ENCODE measurements at places on chromosomes 4 and X.

DNA sequence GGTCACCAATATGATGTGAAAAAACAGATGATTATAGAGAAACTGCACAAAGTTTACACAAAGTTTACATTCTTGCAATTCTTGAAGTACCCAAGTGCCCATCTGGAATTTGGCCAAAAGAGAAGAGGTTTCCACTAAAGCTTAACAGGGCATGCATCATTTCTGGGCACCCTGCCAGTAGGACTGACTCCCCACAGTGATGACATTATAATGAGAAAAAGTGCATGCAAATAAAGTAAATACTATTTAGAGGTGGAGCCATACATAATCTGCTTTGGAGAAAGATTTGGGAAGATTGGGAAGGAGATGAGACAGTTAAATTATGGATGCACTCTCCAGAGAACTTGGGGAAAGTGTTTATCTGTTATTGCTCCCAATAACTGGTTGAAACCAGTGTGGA, 93.7 kb upstream of the TRPC3 start:
- no peak overlapping the region for H3K27ac ChIP-seq
- no peaks in the 10 kb centered on the region for H3K27me3 ChIP-seq
- H3K4me1 ChIP-seq: no peaks in the 10 kb centered on the region
- no peak overlapping the region for H3K4me3 ChIP-seq

- H3K4me3 ChIP-seq: no peak overlapping the region
- no peaks in the 10 kb centered on the region for H3K27me3 ChIP-seq
- DNase-seq: no peak
- H3K4me1 ChIP-seq: peaks cover 7% of the 10 kb centered on the region
These were observed 18.6 kb downstream of the TLR7 start for GRCh38 chrX:12885508-12885907.

DNA sequence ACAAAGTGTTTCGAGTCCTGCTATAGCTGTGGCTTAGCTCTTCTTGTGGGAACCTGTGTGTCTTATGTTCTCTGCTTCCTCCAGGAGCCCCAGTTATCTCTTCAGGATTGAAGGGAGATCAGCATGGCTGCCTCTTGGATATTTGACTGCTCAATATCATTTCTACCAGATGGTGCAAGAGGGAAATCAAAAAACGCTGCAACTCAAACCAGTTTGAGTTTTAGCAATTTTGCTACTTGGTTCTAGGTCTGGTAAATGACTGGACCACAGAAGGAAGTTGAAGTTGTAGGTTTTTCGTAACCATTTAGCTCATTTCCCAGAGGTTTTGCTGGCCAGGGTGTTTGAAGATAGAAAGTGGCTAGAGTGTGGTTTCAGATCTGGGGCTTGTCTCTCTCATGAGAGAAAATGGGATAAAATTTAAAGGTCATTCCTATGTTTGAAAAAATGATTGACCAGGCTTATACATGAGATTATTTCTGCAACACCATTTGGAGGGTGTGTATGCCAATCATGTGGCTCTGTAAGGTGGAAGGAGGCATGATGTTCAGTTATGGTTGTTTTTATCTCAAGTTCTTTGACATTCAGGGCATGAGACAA, 210.4 kb downstream of the SPRY1 start:
- no peaks in the 10 kb centered on the region for H3K4me1 ChIP-seq
- H3K27ac ChIP-seq: no peak overlapping the region
- H3K27me3 ChIP-seq: no peaks in the 10 kb centered on the region
- no peak overlapping the region for H3K4me3 ChIP-seq

DNA sequence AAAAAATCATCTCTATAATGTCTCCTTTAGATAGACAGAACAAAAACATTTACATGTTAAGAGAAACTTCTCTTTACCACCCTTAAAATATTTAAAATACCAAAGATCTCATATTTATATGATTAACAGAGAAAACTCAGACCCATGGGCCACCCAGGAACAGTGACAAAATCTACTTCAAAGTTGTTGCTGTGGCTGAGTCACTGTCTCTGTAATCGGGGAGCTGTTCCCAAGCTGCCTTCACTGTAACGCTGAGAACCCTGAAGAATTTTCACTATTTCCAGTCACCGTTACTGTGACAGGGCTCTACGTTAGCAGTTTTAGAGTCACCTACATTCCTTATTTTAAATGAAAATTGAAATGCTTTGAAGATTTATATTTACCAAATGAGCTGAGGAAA, 9.0 kb upstream of the DAPP1 start:
- no peak overlapping the region for H3K4me3 ChIP-seq
- no peaks in the 10 kb centered on the region for H3K4me1 ChIP-seq
- no peak for DNase-seq
- H3K27ac ChIP-seq: no peak overlapping the region

DNA sequence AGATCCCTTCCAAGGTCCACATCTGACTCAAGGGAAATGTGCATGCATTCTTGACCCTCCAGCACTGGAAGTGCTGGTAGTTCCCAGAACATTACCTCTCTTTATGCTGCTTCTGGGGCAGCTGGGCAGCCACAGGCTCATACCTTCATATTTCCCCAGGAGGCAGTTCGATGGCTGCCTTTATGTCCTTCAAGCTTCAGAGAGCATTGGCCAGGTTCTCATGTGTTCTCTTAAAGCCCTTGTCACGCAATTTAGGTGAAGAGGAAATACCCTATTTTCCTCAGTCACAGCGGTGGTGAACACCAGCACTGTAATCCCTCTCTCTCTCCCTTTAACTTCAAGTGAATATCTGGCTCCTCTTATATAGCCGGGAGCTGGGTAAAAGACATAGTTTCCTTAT, 134.3 kb downstream of the MID1IP1 start:
- no peaks in the 10 kb centered on the region for H3K4me1 ChIP-seq
- no peak for DNase-seq
- no peak overlapping the region for H3K4me3 ChIP-seq
- H3K27me3 ChIP-seq: no peaks in the 10 kb centered on the region

DNA sequence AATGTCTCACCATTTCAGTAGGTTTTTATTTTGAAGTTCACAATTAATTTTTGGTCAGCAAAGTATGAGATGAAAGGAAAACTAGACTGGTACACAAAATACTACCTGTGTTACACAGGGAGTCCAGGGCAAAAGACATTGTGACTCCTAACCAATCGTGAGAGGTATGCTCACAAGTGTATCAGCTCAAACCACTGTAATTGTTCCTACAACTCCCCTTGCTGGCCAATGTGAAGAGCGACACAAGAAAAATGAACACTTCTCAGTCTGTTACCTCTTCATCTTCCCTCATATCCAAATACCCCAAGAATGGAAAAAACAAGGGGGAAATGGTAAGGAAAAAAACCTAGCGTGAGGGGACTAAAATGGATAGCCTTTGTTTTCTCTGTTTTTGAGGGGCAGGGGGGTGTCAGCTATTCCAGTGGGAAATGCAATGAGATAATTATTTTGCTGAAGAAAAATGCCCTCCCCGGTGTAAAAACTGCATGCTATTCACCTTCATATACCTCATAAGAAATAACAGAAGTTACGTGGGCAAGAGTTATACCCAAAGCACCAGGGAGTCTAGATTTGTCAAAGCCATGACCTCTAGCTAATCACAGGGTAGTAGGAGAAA, 30.6 kb upstream of the NSUN7 start:
- no peaks in the 10 kb centered on the region for H3K4me1 ChIP-seq
- no peaks in the 10 kb centered on the region for H3K36me3 ChIP-seq
- H3K4me3 ChIP-seq: no peak overlapping the region
- no peak overlapping the region for H3K27ac ChIP-seq

- no peaks in the 10 kb centered on the region for H3K36me3 ChIP-seq
- no peaks in the 10 kb centered on the region for H3K27me3 ChIP-seq
These were observed 460 bp upstream of the GEMIN8 start for GRCh38 chrX:14030174-14030530.

DNA sequence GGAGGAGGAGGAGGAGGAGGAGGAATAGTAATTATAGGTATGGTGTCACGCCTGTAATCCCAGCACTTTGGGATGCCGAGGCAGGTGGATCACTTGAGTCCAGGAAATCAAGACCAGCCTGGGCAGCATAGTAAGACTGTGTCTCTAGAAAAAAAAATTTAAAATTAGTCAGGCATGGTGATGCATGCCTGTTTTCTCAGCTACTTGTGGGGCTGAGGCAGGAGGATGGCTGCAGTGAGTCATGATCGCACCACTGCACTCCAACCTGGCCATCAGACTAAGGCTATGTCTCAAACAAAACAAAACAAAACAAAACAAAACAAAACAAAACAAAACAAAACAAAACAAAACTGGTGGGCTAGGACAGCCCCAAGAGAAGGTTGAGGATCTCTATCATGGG, 3.0 kb downstream of the STARD8 start:
- DNase-seq: no peak
- H3K27me3 ChIP-seq: no peaks in the 10 kb centered on the region
- no peaks in the 10 kb centered on the region for H3K36me3 ChIP-seq

GRCh38 chr4:127120441-127121090, 512.2 kb upstream of the INTU start:
- no peaks in the 10 kb centered on the region for H3K4me1 ChIP-seq
- no peak overlapping the region for H3K27ac ChIP-seq
- no peak overlapping the region for H3K4me3 ChIP-seq
- H3K27me3 ChIP-seq: no peaks in the 10 kb centered on the region
- no peaks in the 10 kb centered on the region for H3K36me3 ChIP-seq
- no peak for DNase-seq

- DNase-seq: no peak
- H3K27ac ChIP-seq: no peak overlapping the region
- H3K27me3 ChIP-seq: no peaks in the 10 kb centered on the region
- H3K4me1 ChIP-seq: no peaks in the 10 kb centered on the region
- H3K36me3 ChIP-seq: no peaks in the 10 kb centered on the region
These were observed 616.1 kb downstream of the BCOR start for GRCh38 chrX:39481621-39482020.

DNA sequence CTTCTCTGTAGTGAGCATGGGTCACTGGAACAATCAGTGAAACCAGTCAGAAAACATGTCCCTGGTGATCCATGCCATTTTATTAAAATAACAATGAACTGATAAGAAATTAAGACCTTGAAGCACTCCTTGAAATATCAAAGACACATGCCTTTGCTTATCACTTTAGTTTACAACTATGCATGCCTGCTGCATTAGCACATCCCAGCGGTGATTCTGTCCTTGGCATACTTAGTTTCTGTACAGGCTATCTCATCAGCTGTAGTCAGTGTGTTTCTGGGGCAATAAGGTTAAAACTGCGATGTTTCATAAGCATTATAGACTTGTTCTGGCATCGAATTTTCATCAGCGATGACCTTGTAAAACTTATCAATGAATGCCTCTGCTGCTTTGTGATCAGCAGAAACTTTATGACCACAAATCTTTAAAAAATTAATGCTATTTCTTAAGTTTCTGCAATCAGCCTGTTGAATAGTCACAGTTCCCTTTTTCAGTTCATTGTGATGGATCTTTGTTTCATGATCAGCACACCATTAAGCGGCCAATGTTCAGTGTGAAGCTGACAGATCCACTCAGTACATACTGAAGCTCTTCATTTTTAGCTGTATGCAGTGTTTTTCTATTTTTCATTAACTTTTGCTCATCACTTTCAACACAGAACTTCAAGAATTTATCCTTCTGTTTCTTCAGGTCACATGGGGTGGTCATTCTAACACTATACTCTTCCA, 150.5 kb downstream of the RNF150 start:
- H3K4me1 ChIP-seq: no peaks in the 10 kb centered on the region
- no peaks in the 10 kb centered on the region for H3K36me3 ChIP-seq
- DNase-seq: no peak
- H3K27ac ChIP-seq: no peak overlapping the region

- no peaks in the 10 kb centered on the region for H3K4me1 ChIP-seq
- no peaks in the 10 kb centered on the region for H3K27me3 ChIP-seq
- no peak overlapping the region for H3K27ac ChIP-seq
- H3K36me3 ChIP-seq: peaks cover 50% of the 10 kb centered on the region
These were observed 9.5 kb downstream of the IDS start for GRCh38 chrX:149495573-149496071.
